ENCODE measurements at places on chromosomes 16 and 17.

DNA sequence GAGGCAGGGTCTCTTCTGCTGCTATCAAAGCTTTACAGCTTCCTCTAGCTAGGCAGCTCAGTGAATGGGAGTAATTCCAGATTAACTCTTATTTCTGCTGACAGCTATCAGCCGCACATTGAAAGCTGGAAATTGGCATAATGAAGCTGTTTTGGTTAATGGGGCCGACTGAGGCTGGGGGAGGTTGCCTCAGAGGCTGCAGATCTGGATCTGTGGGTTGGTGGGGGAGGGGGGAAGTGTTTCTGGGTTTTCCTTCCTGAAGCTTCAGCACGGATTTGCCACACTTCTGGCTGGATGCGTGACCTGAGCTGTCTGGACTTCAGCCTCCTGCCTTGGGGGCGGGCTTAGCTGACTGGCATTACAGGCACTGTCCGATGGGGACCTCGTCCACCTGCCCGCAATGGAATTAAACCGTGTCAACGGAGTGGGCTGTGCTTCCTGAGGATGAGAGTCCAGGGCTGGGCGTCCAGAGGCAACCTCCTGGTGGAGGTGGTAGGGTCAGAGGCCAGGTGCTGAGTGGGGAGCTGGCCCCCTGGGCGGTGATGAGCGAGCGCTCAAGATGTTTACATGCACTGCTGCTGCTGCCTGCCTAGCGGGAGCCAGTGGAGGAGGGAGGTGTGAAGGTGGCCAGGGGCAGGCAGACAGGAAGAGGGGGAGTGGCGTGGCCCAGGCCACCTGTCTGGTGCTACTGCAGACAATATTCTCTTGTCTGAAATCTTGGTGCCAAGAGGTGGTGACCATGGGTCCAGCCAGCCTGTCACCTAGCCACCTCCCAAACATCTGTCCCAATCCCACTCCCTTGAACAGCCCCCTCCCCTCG lies 6.7 kb upstream of the ABCC3 start:
- DNase-seq: no peak

- no peak for DNase-seq
These were observed 3.7 kb downstream of the ARHGAP27 start for GRCh38 chr17:45428931-45429338.

DNA sequence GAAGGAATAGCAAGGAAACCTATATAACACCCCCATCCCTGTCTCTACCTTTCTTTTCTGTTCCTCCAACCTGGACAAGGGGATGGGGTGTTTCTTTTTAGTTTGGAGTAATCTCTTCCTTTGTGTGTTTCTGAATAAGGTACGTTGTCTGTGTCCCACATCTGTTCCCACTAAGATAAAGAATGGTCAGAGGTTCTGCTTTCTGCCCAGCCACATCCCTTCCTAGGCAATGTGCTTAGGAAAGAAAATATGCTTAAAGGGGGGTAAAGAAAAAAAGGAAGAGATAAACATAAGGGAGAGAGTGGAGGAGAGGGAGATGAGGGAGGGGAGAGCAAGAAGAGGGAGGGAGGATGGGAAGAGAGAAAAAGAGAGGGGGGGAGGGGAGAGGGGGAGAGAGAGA lies 35.1 kb downstream of the SLC6A2 start:
- no peak for DNase-seq

- DNase-seq: no peak
These were observed 2.8 kb downstream of the EVPL start for GRCh38 chr17:76024353-76024752.

DNA sequence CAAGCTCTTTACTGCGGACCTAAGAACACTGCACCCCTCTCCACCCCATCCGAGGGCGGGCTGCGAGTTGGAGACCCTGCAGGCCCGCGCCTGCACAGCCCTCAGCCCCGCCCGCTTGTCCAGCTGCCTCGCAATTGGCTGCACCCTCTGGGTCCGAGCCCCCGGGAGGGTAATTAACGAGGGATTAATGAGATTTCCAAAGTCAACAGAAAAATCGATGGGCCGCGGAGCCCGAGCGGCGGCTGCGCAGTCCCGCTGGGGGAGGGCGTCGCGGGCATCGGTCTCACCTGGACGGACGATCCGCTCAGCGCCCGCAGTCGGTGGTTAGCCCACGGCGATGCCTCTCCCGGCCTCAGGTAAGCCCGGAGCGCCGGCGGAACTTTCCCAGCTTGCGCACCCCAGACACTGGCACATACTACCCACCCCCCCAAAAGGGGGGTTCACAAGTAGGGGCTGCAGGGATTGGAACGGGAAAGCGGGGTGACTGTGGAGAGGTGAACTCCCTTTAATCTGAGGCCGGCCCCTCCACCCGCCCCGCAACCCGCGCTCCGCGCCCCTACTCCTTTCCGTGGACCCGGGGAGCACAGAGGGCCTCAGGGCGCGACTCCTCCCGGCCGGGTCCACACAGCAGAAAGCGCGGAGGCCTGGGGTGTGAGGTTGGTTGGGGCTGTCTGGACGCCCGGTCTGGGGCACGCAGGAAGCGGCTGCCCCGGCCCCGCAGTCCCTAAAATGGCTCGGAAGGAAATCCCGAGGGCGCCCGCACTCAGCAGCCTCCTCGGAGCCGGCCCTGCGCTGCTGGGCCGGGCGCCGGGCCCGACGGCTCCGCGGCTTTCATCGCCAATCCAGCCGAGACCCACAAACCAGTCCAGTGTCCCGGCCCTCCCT lies at the start of gene OTOP3:
Gene OTOP3, plus strand, starts transcription at position 314 of the 885 bp plus-strand sequence. Its CDS starts 24 bp downstream, at position 338.
- no peak for DNase-seq
